ENCODE measurements at places on chromosomes 13 and 19.

DNA sequence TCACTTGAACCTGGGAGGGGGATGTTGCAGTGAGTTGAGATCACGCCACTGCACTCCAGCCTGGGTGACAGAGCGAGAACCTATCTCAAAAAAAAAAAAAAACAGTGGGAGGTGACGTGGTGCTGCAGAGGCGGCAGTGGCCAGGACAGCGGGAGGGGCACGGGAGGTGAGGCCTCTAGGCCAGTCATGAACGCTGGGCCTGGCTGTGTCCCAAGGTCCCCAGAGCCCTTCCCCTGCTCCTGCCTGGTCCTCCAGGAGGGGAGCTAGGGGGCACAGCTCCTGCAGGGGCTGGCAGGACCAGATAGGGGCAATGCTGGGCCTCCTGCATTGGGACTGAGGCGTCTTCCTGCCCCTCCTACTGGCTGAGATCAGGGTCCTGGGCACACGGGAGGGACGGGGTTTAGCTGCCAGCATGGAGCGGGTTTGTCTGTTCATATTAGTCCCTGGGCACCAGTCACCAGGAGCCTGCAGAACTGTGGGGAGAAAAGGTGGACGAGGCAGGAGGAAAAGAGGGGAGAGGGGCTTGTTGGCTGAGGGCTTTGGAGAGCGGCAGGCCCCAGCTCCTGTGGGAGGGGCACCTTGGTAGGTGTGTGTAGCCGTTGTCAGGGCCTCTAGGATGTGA, 4.5 kb downstream of the MAP2K7 start:
- DNase-seq: no peak

DNA sequence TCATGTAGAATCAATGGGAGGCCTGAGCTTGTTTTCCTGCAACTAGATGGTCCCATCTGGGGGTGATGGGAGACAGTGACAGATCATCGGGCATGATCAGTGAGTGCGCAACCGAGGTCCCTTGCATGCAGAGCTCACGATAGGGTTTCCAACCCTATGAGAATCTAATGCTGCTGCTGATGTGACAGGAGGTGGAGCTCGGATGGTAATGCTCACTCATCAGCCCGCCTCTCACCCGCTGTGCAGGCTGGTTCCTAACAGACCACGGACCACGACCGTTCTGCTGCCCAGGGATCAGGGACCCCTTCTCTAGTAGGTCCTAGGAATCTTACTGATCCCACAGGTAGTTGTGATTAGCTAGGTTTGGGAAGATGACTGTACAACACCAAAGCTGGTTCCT, 23.5 kb upstream of the GARRE1 start:
- no peak for DNase-seq

DNA sequence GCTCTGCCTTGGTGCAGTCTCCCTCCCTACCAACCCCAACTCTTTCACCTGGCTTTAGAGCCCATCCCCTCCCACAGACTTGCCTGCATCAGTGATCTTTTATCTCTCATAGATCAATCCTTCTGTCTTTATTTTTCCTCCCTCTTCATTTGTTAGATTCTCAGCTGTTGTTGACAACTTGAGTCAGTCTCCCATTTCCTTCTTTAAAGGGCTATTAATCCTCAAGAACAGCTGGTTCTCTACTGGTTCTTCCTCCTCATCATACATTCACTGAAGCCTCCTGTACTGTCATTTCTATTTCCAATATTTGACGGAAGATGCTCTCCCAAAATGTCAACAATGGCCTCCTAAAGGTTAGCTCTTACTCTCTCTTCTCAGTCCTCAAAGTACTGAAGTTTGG, 408.2 kb downstream of the TBC1D4 start:
- no peak for DNase-seq

DNA sequence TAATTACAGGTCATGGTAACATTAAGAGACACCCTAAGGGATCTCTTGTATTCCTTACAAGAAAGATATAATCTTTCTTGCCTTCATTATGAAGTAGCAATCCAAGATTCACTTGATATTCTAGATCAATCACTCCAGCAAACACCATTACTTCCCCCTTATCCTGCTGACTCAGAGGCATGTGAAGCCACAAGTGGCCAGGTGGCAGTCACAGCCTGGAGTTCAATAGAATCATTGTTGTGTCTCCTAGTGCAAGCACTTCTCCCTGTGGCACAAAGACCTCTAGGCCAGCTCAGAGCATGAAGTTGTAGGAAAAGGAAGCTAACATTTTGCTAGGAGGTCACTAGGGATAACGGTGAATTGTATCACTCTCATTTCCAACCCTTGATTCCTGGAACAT, 864.3 kb upstream of the ATXN8OS start:
- DNase-seq: no peak

DNA sequence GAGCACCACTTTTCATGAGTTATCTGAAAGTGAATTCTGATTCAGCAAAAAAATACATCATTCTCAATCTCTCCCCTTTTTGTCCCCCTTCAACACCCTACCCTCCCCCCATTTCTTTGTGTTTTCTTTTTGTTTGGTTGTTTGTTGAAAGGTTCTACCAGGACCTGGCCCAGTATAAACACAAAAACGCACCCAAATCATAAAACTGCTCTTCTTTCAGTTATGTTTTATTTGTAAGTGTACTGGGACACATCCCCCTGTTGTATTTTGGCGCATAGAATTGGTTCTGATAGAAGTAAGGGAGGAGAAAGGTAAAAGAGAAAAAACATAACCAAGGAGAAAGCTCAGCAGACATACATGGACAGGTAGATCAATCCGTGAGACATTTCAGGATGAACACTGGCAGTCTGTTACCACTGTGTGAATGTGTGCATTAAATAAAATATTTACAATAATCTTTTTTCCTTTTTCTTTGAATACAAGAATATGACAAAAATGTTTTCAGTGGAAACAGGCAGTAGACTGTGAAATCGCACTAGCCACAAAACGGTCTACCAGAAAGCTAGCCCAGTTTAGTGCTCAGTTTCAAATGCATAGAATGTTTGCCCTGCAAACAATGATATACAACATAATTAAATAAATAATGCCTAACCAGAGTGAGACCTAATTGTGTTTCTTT, 4.2 kb downstream of the POU4F1 start:
- no peak for DNase-seq

DNA sequence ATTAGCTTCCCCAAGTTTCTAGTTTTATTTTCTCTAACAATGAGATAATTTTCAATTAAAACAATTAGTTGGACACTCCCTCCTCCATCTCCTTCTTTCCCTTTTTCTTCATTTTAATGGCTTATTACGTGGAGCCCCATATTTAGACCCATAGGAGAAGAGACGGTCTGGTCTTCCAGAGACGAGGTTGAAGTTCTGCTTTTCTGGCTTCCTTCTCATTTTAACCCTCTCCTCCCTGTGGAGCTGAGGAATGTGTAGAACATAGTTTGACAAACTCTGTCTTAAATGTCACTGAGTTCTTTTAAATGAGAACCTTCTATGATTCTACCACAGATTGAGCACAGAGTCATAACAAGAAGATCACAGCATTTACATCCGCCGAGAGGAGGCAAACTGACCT, 86.8 kb downstream of the EDNRB start:
- no peak for DNase-seq
